ENCODE measurements at places on chromosomes 11 and 22. TPM values are rescaled to one million over a fixed set of nuclear protein-coding genes. Genes with fewer than 3 reads are reported as not detected.

The DRD4 gene
- total RNA-seq = 1.2 TPM

The IL17REL gene
- total RNA-seq = not detected

The SERPIND1 gene
- total RNA-seq = not detected

The OR8B2 gene
- total RNA-seq = not detected

The OR2D2 gene
- not detected for total RNA-seq

The RASGRP2 gene
- total RNA-seq = 394 TPM

The FGF3 gene
- total RNA-seq = not detected

The ROBO4 gene
- total RNA-seq = not detected
